ENCODE measurements at places on chromosomes 1 and 21.

DNA sequence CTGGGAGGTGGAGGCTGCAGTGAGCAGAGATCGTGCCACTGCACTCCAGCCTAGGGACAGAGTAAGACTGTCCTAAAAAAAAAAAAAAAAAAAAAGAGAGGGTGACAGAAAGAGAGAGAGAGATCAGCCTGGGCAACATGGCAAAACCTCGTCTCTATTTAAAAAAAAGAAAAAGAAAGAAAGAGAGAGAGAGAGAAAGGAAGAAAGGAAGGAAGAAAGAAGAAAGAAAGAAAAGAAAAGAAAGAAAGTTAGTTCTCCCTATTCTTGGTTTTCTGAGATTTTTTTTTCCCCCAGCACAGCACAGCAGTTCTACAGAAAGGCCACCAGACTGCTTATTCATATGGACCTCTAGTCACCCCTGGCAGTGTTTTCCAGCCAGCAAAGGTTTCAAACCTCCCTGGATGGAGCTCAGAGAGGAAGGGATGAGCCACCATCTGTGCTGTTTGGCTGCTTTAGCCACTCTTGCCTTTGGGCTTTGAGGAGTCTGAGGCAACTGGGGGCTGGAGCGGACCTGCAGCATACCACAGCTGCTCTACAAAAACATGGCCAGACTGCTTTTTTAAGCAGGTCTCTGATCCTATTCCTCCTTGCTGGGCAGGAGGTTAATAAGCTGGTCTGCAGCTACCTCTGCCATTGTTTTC is 10.6 kb downstream of the S100A6 start:
- DNase-seq: peak; percentile 94

DNA sequence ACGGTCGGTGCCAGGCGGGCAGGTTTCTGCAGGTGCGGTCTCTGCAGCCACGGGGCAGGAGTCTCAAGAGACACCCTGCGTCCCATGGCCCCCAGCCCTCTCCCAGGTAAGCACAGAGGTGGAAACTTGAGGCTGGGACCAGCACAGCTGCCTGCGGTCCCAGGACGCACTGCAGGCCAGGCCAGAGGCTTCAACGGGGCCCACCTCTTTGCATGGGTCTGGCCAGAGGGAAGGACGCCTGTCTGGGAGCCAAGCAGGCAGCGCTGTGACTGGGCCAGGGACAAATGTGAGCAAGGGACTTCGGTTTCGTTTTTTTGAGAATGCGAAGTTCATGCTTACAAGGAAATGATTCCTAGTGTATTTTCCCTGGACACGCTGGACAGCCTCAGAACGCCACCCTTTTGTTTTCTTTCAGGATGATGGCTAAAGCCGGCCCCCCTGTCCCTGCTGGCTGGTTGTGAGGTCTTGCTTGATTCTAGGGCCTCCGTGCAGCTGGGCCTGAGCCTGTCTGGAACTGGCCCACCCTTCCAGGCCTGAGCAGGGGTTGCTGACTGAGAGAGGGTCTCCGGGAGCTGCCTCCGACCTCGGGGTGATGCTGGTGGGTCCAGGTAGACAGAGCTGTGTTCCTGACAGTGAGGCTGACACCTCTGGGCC is 38.3 kb downstream of the MORN1 start:
- no peak for DNase-seq

GRCh38 chr21:31781737-31782136 is 49.8 kb upstream of the SCAF4 start:
- peak; percentile 87 for DNase-seq

DNA sequence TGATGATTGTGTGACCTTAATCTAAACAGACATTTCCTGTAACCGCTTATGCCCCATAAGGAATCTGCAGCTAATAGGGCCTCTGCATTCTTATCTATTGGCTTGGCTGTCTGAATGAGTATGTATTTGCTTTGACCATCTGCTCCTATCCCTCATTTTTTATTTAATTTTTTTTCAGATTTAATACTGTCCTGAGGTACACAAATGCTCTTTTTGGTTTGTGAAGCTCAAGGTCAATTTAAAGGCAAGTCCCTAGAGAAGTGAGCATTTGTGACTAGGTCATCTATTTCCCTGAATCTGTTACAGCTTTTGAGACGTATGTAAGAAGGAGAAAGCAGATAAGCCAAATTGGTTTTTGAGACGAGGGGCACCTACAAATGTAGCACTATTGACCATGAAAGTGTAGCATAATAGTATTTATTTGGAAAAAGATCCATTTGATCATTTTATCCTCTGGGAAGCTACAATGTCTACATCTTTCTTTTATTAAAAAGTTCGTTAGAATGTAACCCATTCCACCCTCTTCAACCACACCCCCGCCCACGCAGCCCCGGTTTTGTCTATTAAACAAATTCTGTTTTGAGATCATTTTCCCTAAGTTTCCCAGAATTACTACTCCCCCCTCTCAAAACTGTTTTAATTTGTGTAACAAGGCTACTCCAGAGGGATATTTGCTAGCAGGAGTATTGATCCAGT is 69.2 kb upstream of the HSPA13 start:
- DNase-seq: no peak

DNA sequence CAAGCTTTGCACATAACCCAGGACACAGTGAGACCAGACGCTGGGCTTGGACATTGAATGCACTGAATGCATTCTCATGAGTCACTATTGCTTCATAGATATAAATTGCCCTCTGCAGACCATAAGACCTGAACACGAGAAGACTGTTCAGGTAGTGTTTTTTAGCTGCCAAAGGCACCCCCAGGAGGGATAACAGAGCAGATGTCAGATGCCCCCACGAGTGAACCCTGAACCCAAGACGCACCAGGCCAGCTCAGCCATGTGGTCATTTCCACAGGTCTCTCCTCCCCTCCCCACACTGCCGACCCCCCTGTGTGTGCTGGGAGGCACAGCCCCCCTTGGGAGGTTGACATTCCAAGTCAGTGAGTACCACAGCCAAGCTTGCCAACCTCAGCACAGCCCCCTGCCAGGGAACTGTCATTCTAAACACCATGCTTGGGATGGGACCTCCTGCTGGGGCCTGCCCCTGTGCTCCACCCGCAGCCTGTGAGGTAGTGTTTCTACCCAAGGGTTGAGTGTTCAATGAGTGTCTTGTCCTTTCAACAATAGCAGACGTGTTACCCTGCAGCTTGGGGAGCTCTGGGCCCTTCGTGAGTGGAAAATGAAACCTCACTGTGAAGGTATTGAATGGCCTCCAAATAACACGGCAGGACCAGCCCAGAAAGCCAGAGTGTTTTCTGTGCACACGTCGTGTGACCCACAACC is 68.2 kb downstream of the PSMG1 start:
- DNase-seq: no peak

DNA sequence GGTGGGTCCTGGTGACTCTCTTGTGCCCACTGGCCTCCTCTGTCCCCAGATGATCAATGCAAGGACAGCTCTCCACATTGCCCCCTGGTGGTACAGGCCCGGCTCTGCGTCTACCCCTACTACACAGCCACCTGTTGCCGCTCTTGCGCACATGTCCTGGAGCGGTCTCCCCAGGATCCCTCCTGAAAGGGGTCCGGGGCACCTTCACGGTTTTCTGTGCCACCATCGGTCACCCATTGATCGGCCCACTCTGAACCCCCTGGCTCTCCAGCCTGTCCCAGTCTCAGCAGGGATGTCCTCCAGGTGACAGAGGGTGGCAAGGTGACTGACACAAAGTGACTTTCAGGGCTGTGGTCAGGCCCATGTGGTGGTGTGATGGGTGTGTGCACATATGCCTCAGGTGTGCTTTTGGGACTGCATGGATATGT is 10.8 kb downstream of the ADAMTSL4 start:
- peak; percentile 75 for DNase-seq

DNA sequence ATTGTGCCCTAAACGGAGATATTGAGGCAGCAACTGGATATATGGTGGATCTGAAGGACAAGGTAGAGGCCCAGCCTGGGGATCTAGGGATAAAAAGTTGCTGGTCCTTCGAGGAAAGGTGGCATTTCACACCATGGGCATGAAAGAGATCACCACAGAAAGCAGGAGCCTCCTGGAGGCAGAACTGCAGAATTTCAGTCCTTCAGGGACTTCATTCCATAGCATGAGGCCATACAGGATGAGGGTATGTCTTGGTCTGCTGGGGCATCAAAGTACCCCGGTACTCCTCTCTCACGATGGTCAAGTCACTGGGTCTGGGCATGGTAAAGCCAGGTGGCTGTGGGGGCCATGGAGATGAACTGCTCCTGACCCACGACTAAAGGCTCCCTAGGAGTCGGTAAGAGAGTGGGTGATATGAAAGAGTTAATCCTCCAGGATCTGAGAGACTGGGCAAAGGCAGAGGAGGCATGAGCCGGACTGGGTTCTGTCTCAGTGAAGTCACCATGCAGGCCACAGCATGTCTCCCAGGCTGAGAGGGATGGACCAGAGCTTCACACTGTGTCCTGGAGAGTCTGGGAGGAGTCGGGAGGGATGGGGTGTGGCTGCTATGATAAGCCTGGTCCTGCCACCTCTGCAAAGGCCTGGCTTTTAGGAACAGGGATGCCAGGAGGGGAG is 5.8 kb upstream of the SPRR5 start:
- DNase-seq: no peak

GRCh38 chr1:52554756-52555155 is 1.9 kb upstream of the TUT4 start:
- peak; percentile 84 for DNase-seq

- peak; percentile 81 for DNase-seq
These were observed at the start of gene TRNP1 for GRCh38 chr1:26993237-26994019. Gene TRNP1, plus strand, starts transcription at chr1:26993692. Its CDS starts 95 bp downstream, at chr1:26993787.

GRCh38 chr1:67838180-67838910 is 5.1 kb upstream of the GNG12 start:
- peak; percentile 59 for DNase-seq

- DNase-seq: peak; percentile 87
These were observed 217.8 kb downstream of the NCAM2 start for GRCh38 chr21:21216047-21216446.

DNA sequence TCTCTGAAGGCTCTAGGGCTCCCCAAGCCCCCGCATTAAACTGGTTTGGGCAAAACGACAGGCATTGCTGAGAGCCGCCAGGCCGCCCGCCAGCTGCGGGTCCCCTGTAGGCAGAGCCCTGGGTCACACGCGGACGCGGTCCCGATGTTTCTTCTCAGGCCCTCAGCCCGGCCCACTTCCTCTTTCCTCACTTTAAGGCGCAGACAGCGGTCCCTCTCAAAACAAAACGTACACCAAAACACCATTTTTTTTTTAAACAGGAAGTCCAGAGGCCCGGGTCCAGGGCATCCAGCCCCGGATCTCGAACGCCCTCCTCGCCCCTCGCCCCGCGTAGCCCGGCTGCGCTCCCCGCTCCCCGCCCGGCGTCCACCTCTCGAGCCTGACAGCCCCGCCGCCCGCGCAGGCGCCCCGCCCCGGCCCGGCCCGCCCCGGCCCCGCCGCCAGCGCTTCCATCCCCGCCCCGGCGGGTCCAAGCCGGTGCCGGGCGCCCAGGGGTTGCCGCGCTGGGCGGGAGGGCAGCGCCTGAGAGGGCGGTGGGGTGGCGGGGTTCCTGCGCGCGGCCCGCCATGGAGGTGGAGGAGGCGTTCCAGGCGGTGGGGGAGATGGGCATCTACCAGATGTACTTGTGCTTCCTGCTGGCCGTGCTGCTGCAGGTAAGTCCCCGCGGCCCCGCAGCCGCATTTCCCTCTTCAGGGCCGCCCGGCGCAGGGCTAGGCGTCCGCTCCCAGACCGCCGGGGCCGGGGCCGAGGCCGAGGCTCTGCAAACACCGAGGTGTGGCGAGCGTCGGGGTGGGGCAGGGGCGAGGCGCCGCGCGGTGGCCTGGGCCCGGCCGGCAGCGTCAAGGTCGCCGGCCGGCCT is at the start of gene SLC22A15:
Gene SLC22A15 (plus strand): TSS at position 452 of the 859 bp plus-strand sequence. CDS start 115 bp downstream, at position 567.
- peak; percentile 82 for DNase-seq

DNA sequence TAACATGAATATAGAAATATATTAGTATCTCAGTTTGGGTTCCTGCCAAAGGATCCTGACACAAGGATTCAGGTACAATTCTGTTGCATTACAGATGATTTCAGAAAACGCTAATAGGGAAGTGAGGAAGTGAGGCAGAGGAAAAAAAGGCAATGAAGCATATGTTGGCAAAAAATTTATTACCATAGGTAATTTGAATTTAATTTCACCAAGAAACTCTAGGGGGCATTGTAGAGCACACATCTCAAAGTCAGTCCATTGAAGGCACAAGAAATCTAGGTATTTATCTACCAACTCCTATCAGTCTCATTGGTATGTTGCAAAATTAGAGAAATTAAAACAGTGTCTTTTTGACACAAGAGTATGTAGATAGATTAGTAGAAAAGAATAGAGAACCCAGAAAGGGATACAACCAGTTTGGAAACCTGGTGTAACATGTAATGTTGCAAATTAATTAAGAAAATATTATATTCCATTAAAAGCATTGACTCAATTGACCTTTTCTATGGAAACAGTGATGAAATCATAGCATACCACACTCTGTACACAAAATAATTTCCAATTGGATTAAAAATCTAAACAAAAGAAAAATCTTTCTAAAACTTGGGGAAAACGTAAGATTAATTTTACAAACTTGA is 104.9 kb upstream of the SNX7 start:
- peak; percentile 53 for DNase-seq
